ENCODE measurements at places on chromosomes 1 and 21.
A peak's percentile ranks its signal among the peaks of the same experiment; 100 is the strongest.

DNA sequence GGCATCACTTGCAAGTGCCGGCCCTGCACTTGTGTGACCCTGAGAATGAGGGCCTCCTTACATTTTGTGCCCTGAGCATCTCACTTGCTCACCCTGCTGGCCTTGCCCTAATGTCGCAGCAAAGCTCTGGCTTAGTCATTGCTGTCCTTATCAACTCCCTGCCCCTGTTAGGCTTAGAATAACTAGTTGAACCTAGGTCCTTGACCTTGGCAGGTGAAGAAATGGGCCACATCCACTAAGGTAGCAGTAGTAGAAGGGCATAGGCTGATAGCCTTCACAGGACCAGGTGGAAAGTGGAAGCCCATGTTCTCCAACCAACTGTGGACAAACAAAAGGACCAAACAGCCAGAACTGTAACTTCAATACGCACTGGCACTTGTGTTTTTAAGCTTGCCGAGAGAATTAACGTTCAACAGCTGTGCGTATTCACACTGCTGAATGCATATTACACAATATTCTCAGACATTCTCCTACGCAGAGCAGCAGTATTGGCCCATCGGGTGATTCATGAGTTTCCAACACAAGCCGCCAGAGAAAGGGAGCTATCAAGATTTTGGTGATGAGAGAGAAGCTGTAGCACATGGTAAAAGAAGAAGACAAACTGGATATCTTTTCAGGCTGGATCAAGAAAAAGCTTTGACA lies 27.7 kb upstream of the PTGFRN start:
- DNase-seq, result no peak

DNA sequence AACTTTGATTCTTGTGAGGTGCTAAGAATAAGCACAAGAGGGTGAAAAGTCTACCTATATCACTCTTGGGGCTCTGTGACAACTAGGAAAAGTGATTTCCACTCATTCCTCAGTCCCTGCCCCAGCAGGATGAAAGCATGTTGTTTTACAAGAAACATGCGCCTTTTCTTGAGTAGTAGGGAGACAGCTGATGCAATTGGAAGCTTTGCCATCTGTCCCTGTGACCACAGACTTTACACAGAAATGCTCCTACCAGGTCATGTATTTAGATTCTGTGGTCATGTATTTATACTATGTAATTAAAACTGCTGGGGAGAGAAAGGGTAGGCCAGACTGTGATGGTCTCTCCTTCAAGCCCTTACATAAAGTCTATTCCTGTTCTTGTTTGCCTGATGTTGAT lies 445.5 kb downstream of the PTPRC start:
- DNase-seq, result no peak

DNA sequence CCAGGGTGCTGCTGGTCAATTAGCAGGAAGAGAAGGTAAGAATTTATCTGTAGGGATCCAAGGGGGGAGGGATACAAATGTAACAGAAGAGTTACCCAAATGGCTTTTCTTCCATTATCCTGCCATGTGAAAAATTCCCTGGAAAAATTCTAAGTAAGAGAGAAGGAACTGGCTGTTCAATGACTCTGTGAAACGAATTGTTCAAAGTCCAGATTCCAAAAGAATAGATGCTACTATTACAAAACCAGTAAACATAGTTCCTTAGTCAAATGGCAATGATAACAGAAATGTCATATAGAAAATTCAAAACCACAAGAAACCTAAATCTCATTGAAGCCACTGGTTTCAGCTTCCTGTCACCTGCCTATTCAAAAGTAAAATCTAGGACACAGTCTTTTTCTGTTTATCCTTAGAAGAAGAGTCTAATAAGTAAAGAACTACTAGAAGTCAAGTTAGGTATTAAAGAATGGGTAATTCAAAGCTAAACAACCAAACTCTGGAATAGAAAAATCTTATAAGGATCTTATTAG lies 102.6 kb downstream of the ZNF644 start:
- DNase-seq, result no peak

DNA sequence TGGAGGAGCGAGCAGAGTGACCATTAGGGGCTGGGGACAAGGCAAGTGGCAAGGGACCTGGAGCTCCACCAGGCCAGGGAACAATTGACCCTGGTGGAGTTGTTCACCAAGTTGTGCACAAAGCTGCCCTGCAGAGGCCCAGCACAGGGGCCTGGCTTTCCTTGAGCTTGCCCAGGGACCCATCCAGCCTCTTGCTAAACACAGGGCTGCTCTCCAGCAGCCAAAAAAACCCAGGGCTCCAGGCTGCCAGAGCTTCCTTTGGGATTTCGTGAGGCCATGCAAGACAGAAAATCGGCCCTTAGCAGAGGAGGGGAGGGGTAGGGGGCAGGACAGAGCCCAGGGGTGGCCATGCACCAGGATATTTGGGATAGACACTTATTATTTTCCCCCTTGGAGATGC lies 32.6 kb downstream of the LRP8 start:
- DNase-seq, result no peak

DNA sequence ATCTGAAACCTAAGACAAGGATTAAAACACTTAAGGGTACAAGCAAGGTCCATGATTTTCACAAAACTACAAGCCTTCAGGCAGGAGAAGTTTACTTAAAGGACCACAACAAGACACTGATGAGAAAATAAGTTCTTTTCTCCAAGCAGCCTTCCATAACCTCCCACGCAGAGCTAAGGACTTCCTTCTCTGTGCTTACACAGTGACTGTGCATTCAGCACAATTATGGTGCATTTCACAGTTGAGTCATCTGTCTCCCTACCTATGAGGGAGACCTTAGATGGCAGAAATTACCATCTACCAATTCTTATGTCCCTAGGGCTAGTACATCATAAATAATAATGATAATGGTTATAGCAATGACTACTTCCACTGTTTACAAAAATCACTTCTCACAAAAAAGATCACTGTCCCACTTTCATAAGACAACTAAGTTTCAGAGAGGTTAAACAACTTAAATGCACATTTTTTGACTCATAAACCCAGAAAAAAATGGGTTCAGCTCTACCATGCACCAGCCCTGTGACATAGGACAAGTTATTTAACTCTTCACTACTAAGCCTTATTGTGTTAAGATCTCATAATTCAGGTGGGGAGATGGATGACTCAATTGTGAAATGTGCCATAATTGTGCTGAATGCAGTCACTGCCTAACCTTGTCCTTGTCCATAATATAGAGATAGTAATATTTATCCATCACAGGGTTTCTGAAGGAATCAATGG lies 45.3 kb downstream of the TARBP1 start:
- no peak for DNase-seq

GRCh38 chr1:39791838-39792237 lies 3.2 kb upstream of the BMP8B start:
- no peak for DNase-seq

DNA sequence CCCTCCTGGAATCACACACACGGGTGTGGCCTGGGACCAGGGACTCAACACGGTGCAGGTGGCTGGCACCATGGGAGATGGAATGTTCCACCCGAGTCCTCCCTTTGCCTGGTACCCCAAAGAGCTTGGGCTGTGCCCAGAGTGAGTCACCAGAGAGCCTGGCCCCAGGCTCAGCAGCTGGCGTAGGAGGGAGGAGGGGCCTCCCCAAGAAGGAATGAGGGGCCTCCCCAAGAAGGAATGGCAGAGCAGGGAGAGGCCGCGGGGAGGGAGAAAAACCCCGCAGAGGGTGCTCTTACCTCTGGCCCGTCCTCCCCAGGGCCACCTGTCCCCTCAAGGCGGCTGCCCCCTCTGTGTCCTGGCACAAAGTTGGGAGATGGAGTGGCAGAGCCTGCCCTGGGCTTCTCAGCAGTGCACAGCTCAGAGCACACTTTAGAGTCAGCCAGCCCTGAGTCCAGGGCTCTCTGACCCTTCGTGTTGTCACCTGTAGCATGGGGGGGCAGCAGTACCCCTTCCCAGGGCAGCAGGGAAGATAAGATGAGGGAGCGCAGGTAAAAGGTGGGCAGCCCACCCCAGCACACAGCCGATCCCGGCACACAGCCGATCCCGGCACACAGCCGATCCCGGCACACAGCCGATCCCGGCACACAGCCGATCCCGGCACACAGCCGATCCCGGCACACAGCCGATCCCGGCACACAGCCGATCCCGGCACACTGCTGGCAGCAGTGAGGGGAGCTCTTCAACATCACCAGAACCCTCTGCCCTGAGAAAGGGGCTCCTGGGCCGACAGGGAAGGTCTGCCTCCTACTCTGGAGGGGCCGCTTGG lies 20.2 kb upstream of the KCNAB2 start:
- DNase-seq, result no peak

- DNase-seq, result no peak
Measured at GRCh38 chr1:242083742-242084141, 84.8 kb upstream of the MAP1LC3C start.

DNA sequence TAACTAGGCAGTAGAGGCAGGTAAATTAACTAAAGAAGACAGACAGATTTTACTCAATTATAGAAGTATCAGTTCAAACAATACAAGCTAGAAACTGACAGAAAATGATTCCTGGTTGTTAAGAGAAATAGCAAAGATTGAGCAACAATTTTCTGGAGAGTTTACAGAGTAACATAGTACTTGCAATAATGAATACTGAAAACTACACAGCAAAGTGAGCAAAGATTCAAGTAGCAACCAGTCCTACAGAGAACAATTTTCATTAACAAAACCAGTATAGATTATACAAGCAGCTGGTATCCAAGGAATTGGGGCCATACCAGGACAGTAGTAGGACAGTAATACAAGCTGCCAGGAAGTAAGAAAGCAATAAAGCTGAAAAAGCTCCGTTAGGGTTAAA lies 37.6 kb downstream of the EYA3 start:
- DNase-seq, result no peak

DNA sequence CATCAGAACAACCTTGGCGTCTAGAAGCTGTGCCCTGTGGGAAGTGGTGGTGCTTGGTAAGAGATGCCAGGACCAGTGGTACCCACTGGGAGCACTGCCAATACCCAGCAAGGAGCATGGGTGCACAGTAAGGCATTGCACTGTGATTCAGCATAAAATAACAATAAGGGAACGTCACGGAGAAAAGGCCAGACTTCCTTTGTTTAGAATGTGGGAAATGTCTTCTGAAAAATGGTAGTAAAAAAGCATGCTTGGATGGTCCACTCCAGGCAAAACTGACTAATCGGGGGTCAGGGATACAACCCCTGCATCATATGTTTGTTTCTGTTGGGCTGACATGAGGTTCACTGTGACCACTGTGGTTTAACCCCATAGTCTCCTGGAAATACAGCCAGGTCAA lies 14.7 kb downstream of the METTL18 start:
- no peak for DNase-seq

GRCh38 chr1:6519935-6520671 lies 28.6 kb upstream of the PLEKHG5 start:
- no peak for DNase-seq

- DNase-seq, result no peak
Measured at GRCh38 chr1:161707503-161707902, 474 bp downstream of the FCRLA start.

DNA sequence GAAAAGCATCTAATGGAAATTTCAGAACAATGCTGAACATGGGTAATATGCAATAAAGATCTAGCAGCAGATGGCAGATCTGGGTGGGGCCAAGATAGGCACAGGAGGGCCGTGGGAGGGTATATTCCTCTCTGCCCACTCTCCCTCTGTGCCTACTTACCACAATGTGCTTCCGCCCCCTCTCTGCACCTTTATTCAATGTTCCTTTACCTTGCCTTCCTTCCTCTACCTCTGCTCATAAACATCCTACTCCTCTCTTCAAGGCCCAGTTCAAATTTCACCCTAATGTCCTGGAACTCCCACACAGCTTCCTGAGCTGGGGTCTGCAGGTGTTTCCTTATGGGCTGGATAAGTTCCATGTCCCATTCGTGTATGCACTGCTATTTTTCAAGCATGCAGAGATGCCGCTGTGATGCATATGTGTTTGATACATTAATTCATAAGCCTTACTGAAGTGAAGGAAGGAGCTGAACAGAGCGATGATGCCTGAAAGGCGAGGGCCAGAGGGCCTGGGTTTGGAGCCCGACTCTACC lies 65.6 kb upstream of the EDEM3 start:
- DNase-seq, result no peak

- peak; percentile 17 for DNase-seq
Measured at GRCh38 chr1:239308701-239309333, 77.6 kb upstream of the CHRM3 start.

DNA sequence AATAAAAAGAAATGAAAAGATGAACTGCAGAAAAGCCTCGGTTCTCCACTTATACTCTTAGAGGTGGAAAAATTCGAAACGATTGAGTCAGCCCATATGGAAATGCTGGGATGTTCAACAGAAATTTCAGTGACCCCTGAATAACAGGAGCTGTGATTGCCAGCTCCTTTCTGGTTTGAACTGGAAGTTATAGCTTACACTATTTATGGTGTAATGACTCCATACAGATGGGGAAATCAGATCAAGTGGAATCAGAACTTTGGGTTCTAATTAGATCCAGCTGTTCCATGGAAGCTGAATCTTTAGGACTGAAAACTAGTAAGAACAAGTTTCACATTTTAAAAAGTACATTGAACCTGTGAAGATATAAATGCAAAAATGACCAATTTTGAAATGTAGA lies 569.3 kb upstream of the ZRANB2 start:
- no peak for DNase-seq

DNA sequence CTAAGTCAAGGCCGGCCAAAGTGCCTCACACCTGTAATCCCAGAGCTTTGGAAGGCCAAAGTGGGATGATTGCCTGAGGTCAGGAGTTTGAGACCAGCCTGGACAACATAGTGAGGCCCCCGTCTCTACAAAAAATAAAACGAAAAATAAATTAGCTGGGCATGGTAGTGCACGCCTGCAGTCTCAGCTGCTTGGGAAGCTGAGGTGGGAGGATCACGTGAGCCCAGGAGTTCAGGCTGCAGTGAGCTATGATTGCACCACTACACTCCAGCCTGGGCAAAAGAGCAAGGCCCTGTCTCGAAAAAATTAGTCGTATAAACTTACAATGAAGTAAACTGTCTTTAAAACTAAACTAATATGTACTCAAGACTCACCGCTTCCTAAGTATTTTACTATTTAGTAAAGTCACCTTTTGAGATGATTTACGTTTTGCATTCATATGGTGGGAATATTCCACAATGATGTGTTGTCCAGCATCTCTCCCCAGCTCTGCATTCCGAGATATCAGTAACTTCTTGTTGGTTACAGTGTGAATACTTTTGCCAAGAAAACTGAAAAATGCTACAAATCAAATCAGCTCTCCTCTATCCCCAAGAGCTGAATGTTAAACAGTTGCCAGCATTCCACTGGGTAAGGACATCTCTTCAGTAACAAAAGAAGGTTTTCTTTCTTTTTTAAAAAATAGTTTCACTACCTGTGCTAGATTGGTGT lies 84.9 kb upstream of the C21orf91 start:
- DNase-seq, result no peak

DNA sequence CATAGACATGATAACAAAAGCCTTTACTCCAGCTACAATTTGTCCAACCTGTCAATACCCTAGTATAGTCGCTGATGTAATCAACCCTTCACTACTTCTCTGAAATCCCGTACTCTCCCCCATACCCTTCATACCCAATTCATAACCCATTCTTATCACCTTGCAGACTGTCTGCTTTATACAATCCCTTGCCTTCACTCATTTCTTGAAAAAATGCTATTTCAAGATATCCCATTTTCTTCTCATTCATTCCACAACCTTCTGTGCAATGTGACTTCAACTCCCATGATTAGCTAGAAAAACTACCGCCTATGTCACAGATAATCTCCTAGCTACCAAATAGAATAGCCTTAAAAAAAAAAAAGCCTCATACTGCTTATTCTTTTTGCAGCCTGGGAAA lies 49.5 kb downstream of the EPS15 start:
- no peak for DNase-seq

- no peak for DNase-seq
Measured at GRCh38 chr1:213989002-213989855, 1.5 kb downstream of the PROX1 start.

GRCh38 chr1:194447636-194448035 lies 1261.2 kb upstream of the B3GALT2 start:
- no peak for DNase-seq

Data from HS-27A (cell line).